ENCODE measurements at places on chromosomes 2 and 18.

DNA sequence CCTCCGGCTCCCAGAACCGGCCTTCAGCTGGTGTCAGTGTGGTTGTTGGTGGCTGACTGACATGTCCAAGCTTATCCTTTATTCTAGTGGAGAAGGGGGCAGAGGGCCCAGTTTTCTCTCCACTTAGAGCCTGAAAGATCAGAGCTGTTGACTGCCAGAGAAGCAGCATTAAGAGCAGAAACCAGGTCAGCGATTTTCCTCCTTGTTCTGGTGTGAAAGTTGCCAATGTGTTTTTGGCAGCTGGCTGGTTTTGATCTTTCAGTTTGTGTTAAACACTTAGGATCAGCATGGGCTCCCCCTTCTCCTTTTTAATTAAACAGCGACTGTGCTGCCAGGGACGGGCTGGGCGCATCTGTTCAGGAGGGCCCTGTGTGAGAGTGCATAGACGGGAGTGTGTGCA lies 100.9 kb downstream of the ASAP2 start:
- no peak for DNase-seq

GRCh38 chr2:141109633-141110032 lies 1021.2 kb downstream of the LRP1B start:
- no peak for DNase-seq

GRCh38 chr18:48139431-48140347 lies 209.2 kb upstream of the SMAD2 start:
- no peak for DNase-seq

- DNase-seq: no peak
These were observed 25.5 kb downstream of the CYRIA start for GRCh38 chr2:16640001-16640700.

DNA sequence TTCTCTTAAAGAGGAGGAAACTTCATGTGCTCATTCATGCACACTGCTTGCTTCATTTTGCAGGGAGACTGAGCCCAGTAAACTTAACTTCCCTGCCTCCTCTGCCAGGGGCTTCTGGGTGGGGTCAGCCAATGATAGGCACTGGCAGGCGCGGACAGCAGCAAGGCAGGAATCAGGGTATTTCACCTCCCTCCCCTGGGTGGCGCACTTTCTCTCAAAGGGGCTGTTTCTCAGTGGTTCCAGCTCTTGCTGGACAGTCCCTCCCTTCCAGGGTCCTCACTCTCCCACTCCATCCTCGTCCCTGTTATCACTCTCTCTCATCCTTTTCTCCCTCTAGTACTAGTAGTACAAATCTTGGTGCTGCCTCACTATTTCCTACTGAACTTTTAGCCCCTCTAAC lies 320.5 kb upstream of the ZNF521 start:
- DNase-seq: no peak

- DNase-seq: no peak
These were observed 8.4 kb upstream of the ANXA4 start for GRCh38 chr2:69733342-69734034.

DNA sequence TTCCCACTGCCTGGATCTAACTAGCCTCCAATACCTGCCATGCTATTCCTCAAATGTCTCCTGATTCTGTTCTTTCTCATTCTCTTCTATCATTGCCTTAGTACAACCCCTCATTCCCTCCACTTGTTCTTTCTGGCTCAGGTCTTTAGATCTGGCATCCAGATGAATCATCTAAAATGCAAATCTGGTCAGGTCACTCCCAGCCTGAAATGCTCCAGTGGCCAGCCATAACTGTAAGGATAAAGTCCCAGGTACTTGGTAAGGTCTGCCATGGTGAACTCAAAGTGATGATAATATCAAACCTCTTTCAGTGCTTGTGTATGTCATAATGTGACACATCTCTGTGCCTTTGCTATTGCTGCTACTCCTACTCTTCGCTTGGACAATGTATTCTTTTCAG lies 2.9 kb upstream of the SNRNP27 start:
- DNase-seq: no peak
